Right lung (tissue), 10 donors: ENCODE measurements at places on chromosomes 2 and 18. TPM values are rescaled to one million over a fixed set of nuclear protein-coding genes. Genes with fewer than 3 reads are reported as not detected.

DNA sequence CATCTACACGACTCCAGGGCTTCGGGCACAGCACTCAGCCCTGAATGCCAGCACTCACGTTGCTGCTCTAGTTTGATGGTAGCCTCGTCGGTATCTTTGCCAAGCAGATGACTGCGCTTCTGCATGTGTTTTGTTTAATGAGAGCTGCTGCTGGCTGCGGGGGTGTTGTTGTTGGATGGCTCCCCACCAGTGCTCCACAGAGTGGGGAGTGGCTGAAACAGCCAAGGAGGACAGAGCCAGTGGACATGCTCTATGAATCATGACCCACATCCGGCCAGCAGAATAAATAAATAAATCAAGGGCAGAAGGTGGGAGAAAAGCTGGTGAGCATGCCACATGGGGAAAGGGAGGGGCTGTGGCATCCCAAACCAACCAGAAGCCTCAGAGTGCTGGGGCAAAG lies 131.2 kb upstream of the SOX11 start:
- DNase-seq, result no peak

DNA sequence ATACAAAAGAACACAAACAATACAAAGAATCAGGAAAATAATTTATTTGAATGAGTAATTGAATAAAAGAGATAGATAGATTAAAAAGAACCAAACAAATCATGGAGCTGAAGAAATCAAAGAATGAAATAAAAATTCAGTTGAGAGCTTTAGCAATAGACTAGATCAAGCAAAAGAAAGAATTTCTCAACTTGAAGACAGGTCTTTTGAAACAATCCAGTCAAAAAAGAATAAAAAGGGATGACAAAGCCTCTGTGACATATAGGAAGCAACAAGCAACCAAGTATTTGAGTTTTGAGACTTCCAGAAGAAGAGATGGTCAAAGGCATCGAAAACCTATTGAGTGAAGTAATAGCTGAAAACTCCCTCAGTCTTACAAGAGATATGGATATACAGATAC lies 108.8 kb downstream of the FAM117B start:
- DNase-seq, result no peak

DNA sequence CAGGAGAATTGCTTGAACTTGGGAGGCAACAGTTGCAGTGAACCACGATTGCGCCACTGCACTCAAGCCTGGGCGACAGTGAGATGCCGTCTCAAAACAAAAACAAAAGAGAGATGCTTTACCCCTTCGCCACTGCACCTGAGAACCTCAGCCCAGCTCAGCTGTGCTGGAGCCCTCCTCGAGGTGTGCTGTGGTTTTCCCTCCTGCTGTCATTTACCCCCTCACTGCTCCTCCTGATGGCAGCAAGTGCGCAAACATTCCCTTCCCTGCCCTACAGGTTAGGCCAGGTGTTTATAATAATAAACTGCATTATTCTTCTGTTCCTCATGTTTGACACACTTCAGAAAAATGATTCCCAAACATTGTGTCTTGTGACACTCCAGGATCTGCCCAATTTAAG lies 8.4 kb downstream of the FBXO36 start:
- DNase-seq, result no peak

- DNase-seq, result no peak
Measured at GRCh38 chr2:48638261-48638660, 20.6 kb downstream of the GTF2A1L start.

GRCh38 chr18:74679006-74679678 lies 81.5 kb downstream of the ZNF407 start:
- DNase-seq, result no peak

GRCh38 chr2:86044614-86045013 lies 61.1 kb downstream of the POLR1A start:
- DNase-seq, result no peak

- DNase-seq, result no peak
Measured at GRCh38 chr2:99067871-99068625, 73.5 kb upstream of the C2orf15 start.

- DNase-seq, result peak; percentile 92
Measured at GRCh38 chr2:144519934-144520731, at the start of gene ZEB2. Gene ZEB2, minus strand, starts transcription at chr2:144520119. Its CDS starts 2,769 bp downstream, at chr2:144517350.

GRCh38 chr2:126655500-126656430 lies at the start of gene GYPC:
Gene GYPC, plus strand, starts transcription at chr2:126656158. Its CDS starts 106 bp downstream, at chr2:126656264.
- DNase-seq, result peak; percentile 60

DNA sequence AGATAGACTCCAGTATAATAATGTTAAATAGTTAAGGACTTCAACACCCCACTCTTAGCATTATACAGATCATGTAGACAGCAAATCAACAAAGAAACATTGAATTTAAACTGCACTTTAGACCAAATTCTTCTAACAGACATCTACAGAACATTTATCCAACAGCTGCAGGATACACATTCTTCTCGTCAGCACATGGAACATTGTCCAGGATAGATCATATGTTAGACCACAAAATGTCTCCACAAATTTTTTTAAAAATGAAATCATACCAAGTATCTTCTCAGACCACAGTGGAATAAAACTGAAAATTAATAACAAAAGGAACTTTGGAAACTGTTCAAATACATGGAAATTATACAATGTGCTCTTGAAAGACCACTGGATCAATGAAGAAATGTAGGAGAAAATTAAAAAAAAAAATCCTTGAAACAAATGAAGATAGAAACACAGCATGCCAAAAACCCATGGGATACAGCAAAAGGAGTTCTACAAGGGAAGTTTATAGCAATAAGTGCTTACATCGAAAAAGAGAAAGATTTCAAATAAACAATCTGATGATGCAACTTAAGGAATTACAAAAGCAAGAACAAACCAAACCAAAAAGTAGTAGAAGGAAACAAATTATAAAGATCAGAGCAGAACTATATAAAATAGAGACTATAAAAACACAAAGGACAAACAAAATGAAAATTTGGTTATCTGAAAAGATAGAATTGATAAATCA lies 12.3 kb upstream of the SPP2 start:
- DNase-seq, result no peak

- no peak for DNase-seq
Measured at GRCh38 chr18:30991397-30991796, 51.1 kb downstream of the DSC3 start.

GRCh38 chr2:160408173-160408958 lies 85.2 kb downstream of the RBMS1 start:
- no peak for DNase-seq

GRCh38 chr2:96501886-96502810 lies 3.0 kb downstream of the NEURL3 start:
- no peak for DNase-seq

DNA sequence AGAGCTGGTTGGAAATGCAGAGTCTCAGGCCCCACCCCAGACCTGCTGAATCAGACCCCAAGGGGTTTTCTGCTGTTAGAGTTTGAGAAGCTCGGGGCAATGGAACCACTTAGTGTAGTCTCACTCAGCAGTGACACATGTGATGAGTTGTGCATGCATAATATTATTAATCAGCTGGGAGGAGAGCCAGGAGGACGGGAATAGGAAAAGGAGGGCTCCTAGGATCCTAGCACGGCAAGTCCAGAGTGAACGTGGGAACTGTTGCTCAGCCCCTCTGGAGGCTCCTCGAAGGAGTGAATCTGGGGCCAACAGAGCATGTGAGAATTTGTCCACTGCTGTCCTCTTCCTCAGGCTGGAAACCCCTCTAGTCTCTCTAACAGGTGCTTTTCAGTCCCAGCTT lies 87.1 kb downstream of the HS1BP3 start:
- no peak for DNase-seq

DNA sequence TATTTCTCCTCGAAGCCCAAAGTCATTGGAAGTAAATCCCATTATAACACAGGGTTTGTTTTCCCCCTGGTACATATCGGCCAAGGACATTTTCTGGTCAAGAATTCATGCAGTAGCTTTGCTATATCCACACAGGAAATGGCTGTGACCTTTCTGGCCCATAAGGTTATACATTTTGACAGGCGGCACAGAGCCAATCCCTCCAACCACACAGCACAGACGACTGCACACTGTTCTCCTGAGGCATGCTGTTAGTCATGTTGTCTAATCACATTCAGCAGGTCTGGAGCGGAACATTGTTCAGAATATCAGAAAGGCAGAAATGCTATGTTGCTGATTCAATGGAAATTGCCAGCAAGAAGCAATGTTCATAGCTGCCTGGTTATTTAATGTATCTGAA lies 742.3 kb upstream of the SLC8A1 start:
- peak; percentile 10 for DNase-seq

DNA sequence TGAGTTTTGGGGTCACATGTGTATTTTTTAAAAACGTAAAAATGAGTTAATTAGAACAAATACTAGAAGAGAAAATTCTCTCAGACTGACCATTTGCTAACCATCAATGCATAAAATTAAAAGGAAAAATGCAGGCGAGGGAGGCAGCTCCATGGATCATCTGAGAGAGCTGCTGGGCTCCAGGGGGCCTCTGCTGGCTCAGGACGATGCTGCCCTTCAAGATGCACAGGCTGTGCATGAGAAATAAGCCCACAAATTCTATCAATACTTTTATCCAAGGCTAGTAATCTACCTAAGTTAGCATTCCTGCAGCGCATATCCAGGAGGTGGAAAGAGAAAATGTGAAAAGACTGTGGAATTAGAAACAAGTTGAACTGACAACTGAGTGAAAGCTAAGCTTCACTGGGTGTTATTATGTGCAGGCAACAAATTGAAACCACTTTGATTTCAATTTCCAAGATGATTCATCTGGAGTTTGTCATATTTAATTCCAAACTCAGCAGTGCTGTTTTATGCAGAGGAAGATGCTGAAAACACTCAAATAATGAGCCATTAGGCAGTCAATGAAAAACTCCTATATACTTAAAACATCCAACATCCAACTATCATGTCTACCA lies 261.1 kb downstream of the NBAS start:
- no peak for DNase-seq

GRCh38 chr18:42183746-42184145 lies 228.7 kb downstream of the PIK3C3 start:
- no peak for DNase-seq

The ATP6V1C2 gene
- 2.5 TPM for polyA plus RNA-seq

The ABCG5 gene
- polyA plus RNA-seq, result 0.35 TPM

The PLGLB2 gene
- 4.3 TPM for polyA plus RNA-seq

The TMEM150A gene
- polyA plus RNA-seq, result 13.8 TPM

The MAP3K2 gene
- 29.4 TPM for polyA plus RNA-seq

The SNORC gene
- 0.97 TPM for polyA plus RNA-seq
